CD8-positive, alpha-beta T cell (primary cell): ENCODE measurements at places on chromosomes 1 and 21.

- DNase-seq, result no peak
Measured at GRCh38 chr1:98659879-98660278, 1.6 kb upstream of the SNX7 start.

DNA sequence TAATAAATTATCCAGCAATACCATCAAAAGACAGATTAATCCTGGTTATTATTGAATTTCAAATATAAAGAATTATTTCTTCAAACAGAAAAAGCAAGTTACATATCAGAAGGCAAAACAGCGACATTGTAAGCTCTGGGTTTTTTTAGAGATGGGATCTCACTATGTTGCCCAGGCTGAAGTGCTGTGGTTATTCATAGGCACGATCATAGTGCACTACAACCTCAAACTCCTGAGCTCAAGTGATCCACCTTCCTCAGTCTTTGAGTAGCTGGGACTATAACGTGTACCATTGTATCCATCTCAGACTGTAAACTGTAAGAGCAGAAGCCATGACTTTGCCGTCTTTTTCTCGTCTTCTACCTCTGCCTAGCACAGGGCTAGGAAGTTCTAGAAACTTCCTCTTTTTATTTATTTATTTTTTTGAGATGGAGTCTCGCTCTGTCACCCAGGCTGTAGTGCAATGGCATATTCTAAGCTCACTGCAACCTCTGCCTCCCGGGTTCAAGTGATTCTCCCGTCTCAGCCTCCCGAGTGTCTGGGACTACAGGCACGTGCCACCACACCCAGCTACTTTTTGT lies 20.0 kb upstream of the GPX7 start:
- DNase-seq, result no peak

DNA sequence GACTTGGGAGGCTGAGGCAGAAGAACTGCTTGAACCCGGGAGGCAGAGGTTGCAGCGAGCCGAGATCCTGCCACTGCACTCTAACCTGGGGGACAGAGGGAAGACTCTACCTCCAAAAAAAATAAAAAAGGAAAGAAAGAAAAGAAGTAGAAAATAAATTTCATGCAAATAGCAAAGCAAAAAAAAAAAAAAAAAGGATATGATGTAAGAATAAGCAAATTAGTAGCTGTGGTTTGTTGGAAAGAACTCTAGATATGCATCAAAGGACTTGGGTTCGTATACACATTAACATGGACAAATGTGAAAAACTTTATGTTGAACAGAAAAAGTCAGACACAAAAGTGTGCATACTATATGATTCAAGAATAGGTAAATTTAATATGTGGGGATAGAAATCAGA lies 11.9 kb downstream of the WASF2 start:
- DNase-seq, result no peak

- no peak for DNase-seq
Measured at GRCh38 chr1:155966750-155967149, 11.6 kb downstream of the ARHGEF2 start.

DNA sequence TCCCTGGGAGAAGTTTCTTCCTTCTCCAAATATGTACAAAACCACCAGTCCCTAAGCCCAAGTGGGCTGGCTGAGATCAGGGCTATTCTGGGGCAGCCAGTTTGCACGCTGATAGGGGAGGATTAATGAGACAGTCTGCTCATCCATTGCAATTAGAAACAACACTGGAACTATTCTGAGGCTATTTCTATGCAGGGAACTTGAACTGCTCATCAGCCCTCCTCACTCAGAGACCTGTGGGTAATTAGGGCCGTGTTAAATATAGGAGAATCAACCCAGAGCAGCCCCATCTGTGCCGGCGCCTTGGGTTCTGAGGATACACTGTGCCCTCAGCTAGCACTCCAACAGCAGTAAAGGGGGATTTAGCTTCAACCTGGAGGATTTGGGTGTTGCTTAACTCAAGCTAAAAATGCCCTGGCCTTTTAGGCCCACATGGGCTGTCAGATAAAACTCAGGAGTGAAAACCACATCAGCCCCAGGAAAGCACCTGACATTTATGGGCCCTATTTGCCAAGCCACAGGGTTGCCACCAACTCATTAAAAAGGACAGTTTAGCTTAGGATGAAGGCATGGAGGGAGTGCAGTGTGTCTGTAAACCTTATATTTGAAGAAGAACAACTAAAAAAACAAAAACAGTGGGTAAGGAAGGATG lies 53.9 kb downstream of the DUSP10 start:
- no peak for DNase-seq

DNA sequence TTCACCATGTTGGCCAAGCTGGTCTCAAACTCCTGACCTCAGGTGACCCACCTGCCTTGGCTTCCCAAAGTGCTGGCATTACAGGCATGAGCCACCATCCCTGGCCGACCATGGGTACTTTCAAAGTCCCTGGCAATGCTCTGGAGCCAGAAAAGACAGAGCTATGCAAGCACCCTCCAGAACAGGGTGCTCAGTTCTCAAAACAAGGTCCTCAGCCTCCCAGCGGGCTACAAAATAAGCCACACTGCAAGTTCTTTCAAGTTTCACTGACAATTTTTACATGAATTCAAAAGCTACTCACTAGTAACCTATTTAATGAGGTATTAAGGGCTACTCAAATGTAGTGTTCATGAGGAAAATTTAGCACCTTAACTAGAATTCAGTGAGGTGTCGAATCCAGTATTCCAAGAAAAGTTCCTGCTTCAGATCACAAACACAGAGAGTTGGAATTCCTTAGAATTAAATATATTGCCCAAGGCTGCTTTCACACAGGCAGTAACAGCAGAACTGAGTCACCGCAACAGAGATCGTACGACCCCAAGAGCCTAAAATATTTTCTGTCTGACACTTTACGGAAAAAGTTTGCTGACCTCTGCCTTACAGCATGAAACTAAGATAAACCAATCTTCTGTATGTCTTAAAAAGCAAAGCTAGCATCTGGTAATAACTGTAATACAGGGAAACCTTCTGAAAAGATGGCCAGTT lies 60.7 kb downstream of the HSF2BP start:
- no peak for DNase-seq

GRCh38 chr1:192311281-192311680 lies 5.5 kb upstream of the RGS21 start:
- no peak for DNase-seq

GRCh38 chr1:60727552-60727951 lies 354.8 kb upstream of the NFIA start:
- no peak for DNase-seq

- DNase-seq, result no peak
Measured at GRCh38 chr1:158145173-158145719, 35.4 kb upstream of the CD1D start.

- no peak for DNase-seq
Measured at GRCh38 chr21:44708866-44709425, 2.4 kb downstream of the TSPEAR start.

DNA sequence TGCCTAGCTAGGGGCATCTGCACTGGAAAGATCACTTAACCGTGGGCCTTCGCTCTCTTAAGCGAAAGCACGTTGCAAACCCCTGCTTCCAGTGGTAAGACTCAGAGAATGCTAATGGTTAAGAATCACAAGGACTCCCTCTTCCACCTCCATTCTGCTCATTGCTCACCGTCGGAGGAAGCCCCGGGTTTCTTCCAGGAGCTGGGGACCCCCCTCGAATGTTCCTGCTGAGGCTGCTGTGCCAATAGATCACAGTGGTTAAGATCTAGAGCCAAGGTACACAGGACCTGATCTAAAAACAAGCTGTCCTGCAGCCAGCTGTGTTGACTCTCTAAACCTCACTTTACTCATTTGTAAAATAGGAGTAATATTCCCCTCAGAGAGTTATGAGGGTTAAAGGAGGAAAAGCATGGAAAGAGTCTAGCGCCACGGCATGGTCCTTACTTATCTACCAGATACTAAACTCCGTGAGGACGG lies 765 bp downstream of the VAMP3 start:
- DNase-seq, result no peak

DNA sequence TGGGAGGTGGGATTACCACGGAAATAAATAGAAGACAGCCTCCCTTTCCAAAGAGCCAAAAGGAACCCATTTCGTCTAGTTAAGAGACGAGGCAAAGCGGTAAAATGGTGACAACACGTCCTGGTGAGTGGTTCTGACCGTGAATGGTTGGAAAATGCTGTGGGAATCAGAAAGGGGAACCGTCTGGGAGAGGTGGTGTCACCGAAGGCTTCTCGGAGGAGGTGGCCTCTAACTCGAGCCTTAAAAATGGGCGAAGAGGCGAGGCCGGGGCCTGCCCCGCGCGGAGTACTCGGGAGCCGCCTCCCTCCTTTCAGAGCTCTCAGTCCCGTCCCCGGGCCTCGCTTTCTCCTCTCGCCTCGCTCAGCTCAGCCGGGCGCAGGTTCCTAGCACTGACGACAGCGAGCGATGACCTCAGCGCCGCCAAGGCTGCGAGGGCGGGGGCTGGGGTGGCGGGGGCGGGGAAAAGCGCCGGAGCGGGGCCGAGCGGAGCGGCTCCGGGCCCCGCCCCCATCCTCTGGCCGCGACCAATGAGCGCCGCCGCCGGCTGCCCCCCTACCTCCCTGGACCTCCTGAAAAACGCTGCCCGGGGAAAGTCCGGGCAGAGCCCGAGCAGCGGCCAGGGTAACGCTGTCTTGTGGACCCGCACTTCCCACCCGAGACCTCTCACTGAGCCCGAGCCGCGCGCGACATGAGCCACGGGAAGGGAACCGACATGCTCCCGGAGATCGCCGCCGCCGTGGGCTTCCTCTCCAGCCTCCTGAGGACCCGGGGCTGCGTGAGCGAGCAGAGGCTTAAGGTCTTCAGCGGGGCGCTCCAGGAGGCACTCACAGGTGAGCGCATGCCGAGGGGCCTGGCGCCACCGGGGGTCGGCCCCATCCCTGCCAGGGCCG lies at the start of gene BTG2:
TSS of gene BTG2 (plus strand) at position 601 of the 890 bp plus-strand sequence. CDS start at position 689, 88 bp downstream.
- peak; percentile 97 for DNase-seq

GRCh38 chr1:221633841-221634409 lies 108.0 kb downstream of the DUSP10 start:
- DNase-seq, result no peak

- no peak for DNase-seq
Measured at GRCh38 chr1:94142583-94142982, 21.6 kb upstream of the ABCA4 start.
